ENCODE measurements at places on chromosomes 6 and 20. TPM values are rescaled to one million over a fixed set of nuclear protein-coding genes. Genes with fewer than 3 reads are reported as not detected.

The GSTA2 gene
- not detected for total RNA-seq

The BPI gene
- total RNA-seq, result 0.13 TPM

The AGPAT4 gene
- total RNA-seq, result 6.6 TPM

The GLO1 gene
- total RNA-seq, result 206 TPM

The CALHM4 gene
- not detected for total RNA-seq

The PAK1IP1 gene
- total RNA-seq, result 9.9 TPM

The GINM1 gene
- total RNA-seq, result 43.0 TPM

The CD24 gene
- 6.5 TPM for total RNA-seq

The DEFB116 gene
- total RNA-seq, result not detected

The ZSCAN16 gene
- 0.52 TPM for total RNA-seq

The TNNC2 gene
- total RNA-seq, result not detected

The RIPOR2 gene
- 1.8 TPM for total RNA-seq

The MCHR2 gene
- total RNA-seq, result not detected

The SLPI gene
- total RNA-seq, result 4.9 TPM

The GRM4 gene
- not detected for total RNA-seq

Data from epithelial cell of alveolus of lung (primary cell).